ENCODE measurements at places on chromosomes 1 and 21.

DNA sequence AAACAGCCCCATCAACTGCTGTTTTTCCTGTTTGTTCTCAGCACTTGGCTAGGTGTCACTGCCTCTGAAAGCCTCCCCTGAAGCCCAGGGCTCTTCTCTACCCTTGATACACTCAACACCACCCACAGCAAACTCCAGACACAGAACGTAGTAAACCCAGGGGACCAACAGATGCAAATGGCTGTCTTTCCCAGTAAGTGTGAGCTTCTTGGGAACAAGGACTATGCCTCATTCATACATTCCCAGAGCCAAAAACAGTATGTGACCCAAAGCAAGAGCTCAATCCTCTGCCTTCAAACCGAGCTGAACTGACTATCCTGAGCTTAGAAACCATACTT is 4.4 kb downstream of the LBR start:
- no peak for DNase-seq

- no peak for DNase-seq
These were observed 230.0 kb downstream of the COP1 start for GRCh38 chr1:175976865-175977642.

GRCh38 chr1:61461406-61462384 is 263.2 kb downstream of the TM2D1 start:
- DNase-seq, result no peak

DNA sequence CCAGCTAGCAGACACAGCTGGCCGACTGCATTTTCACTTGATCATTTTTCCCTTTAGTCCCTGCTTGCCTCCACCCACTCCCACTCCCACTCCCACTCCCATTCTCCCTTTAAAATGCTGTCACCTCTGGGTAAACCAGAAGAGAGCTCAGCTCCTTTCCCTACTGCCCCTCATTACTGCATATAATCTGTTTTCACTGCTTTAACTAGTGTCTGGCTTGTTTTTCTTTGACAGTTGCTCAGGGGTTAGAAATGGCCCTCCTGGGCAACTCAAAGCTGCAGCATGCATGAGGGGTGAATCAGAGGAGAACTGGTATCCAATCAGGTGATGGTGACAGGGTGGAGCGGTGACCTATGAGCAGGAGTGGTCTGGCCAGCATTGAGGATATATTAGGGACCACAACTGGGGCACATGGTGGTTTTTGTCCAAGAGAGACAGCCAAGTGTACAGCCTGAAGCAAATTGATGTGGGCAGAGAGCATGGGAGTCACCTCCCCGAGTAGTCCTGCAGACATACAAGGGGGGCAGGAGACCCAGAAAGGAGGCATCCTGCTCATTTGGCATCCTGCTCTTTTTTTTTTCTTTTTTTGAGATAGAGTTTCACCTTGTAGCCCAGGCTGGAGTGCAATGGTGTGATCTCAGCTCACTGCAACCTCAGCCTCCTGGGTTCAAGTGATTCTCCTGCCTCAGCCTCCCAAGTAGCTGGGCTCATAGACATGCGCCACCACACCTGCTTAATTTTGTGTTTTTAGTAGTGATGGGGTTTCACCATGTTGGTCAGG is 42.6 kb upstream of the SRSF10 start:
- no peak for DNase-seq

GRCh38 chr1:97938285-97938642 is 17.4 kb upstream of the DPYD start:
- no peak for DNase-seq

DNA sequence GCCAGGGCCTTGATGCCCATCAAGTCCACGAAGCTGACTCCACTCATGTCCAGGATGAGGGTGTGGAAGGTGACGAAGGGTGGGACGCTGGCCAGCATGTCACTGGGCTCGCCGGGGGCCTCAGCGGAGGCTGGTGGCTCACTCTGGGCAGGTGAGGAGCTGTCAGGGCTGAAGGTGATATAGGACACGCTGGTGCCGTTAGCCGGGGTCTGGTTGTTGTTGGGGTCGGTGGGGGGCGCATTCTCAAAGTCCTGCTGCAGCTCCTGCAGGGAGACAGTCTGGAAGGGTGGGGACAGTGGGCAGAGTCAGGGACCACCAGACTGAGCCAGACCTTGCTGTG is 21.7 kb downstream of the SLC26A9 start:
- DNase-seq, result no peak

- DNase-seq, result no peak
These were observed 19.2 kb downstream of the S100A7 start for GRCh38 chr1:153441238-153441755.

- DNase-seq, result no peak
These were observed 15.0 kb downstream of the KRTAP26-1 start for GRCh38 chr21:30305136-30305535.

- no peak for DNase-seq
These were observed 20.7 kb downstream of the PPP1R15B start for GRCh38 chr1:204390751-204391466.

DNA sequence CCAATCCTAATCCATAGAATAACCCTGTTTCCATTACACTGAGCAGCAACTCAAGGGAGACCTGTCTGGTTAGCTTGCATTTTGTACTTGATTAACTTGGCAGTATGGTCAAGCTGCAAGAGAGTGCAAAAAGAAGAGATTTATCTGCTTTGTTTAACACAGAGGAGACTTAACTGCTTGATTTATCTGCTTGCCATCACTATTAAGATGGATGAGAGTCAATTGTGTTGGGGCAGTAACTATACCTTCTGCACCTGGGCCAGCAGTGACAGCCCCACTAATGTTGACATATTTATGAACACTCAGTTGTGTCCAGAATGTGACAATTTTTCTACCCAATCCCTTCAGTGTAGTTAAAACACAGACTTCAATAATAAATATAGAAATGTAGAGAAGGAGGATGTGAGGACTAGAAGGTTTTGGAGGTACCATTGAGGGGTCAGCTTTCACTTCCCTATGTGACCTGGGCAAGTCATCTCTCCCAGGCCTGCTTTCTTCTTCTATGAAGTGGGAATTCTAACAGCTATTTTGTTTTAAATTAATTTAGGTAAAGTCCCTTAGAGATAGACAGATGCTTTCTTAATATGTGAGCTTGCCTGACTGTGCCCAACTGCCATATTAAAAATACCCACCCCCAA is 159.1 kb upstream of the KCNK2 start:
- DNase-seq, result no peak

DNA sequence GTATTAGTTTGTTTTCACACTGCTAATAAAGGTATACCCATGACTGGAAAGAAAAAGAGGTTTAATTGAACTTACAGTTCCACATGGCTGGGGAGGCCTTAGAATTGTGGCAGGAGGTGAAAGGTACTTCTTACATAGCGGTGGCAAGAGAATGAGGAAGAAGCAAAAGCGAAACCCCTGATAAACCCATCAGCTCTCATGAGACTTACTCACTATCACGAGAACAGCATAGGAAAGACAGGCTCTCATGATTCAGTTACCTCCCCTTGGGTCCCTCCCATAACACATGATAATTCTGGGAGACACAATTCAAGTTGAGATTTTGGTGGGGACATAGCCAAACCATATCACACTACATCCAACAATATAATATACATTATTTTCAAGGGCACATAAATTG is 145.7 kb upstream of the BARHL2 start:
- DNase-seq, result no peak

- no peak for DNase-seq
These were observed at the start of gene RBP7 for GRCh38 chr1:9996624-9997582. Gene RBP7 (plus strand): TSS chr1:9997228. CDS start chr1:9997259, 31 bp downstream.

GRCh38 chr21:40636026-40636425 is 210.9 kb downstream of the DSCAM start:
- no peak for DNase-seq

DNA sequence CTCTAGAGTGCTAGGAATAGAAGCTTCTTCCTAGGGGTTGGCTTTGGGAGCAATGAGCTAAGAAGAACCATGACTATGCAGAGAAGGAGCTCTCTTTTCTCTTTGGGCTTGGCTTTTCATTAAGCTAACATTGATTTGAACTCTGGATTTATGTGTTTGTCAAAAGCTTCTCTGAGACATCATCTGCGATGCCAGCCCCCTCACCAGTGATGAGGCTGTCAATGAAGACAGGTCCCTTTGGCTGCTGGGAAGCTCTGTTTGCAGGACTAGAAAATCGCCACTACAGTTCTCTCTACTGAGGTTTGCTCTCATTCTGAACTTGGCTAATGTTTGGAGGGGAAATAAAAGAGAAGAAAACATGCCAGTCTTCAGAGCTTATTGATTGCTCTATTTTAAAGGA is 185.0 kb downstream of the PCP4 start:
- DNase-seq, result no peak
